Stimulated activated CD8-positive, alpha-beta memory T cell treated with anti-CD3 and anti-CD28 coated beads, Interleukin-15, amount 100 ng/mL, for 1 hour (primary cell): ENCODE measurements at places on chromosomes 12 and 14.

DNA sequence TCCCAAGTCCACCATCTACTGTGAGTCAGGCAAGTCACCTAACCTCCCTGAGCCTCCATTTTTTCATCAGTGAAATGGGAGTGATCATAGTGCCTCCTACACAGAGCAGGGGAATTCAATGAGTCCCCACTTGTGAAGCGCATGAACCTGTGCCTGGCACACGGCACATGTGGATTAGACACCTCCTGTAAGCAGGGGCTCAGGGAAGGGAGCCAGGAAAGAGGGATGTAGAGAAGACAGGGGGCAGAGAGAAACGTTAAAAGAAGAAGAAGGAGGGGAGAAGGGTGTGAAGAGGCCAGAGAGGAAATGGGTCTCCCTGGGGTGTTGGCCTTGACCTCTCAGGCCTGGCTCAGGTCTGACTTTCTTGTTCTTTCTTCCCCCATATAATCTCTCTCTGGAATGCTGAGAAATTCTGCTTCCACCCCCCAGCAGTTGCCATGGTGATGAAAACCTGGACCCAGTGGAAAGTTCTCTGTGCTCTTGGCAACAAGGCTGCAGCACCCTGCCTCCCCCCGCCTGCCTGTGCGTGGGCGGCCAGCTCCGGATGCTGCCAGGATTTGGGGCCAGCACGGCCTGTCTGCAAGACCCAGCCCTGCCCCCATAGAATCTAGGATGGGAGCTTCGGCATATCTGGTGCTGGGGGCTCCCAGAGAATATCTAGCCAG, 94.5 kb downstream of the CALM1 start:
- DNase-seq = no peak

GRCh38 chr12:48201516-48201915, 1.6 kb downstream of the OR10AD1 start:
- DNase-seq = no peak

DNA sequence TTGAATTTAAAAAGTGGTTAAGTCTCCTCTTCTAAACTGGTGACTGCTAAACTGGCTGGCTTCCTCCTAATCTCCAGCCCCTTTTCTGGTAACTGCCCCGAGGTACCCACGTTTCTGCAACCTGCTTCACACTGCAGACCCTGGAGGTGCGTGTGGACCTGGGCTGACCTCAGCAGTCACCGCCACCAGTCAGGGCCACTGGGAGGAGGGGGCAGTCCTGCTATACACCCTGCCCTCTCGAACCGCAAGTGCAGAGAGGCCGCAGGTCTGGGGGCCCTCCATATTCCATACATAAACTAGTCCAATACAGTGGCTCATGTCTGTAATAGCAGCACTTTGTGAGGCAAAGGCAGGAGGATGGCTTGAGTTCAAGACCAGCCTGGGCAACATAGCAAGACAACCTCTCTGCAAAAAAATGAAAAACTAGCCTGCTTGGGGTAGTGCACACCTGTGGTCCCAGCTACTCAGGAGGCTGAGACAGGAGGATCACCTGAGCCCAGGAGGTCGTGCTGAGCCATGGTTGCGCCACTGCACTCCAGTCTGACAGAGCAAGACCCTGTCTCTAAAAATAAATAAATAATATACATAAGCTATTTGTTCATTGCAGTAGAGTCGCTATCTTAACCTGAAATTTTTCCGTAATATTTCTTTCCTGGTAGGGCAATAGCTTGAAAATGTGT, 25.6 kb downstream of the VPS37B start:
- DNase-seq = no peak

DNA sequence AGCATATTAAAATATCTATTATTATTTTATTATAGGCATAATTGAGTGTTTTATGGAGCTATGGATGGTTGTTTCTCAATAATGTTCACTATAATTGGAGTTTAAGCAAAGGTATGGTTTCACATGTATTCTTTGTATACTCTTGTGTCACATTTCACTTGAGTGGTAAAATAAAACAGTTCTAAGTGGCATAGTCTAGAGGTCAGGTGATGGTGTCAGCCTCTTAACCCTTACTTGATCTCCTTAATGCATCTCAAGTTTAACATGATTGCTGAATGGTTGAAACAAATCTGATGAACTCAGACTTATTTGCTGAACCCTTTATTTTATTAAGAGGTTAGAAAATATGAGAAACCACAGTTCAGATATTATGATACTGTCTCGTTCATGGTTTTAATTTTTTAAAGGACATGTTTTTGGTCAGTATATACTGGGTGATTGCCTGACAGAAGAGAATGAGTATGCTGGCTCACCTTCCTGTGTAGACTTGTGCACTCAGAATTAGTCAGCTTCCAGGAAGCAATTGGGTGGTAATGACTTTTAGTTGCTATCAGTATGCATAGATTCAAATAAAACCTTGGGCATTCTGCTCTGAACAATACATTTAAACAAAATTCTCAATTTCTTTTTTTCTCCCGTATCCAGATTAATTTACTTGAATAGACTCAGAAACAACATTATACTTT, 464.6 kb downstream of the PCNX1 start:
- DNase-seq = no peak

DNA sequence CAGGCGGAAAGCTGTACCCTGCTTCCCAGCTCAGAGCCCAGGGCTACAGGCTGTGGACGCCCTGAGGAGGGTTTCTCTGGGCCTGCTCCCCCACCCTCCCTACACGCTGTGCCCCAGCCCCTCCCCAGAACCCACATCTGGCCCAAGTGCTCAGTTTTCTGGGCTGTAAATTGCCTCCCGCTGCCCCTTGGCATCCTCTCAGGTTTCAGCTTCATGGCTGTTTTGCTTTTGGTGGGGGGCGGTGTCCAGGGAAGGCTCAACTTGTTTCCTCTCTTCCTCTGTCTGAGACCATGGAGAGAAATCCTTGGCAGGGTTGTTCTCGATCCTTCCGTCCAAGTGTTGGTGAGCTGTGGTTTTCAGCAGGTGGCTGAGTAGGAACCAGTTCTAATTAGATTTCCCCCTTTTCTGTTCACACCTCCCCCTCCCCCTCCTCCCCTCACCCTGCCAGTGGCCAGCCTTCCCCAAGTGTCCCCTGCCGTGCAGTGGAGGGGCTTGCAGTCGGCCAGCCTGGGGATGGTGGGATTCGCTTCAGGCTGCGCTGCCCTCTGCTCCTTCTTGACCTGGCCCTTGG, 61.8 kb downstream of the TSPAN9 start:
- no peak for DNase-seq

GRCh38 chr14:104977681-104978653, at the start of gene AHNAK2:
Gene AHNAK2 (minus strand): TSS chr14:104978374. CDS start chr14:104978237, 137 bp downstream.
- DNase-seq = no peak
